ENCODE measurements at places on chromosomes 11 and 22.

GRCh38 chr11:36383195-36383594 lies 87.1 kb downstream of the PRR5L start:
- no peak for DNase-seq

- DNase-seq = peak; percentile 91
Observed at GRCh38 chr11:72040491-72041363, 39.6 kb downstream of the NUMA1 start.

GRCh38 chr11:121814962-121815361 lies 301.1 kb downstream of the BLID start:
- no peak for DNase-seq

DNA sequence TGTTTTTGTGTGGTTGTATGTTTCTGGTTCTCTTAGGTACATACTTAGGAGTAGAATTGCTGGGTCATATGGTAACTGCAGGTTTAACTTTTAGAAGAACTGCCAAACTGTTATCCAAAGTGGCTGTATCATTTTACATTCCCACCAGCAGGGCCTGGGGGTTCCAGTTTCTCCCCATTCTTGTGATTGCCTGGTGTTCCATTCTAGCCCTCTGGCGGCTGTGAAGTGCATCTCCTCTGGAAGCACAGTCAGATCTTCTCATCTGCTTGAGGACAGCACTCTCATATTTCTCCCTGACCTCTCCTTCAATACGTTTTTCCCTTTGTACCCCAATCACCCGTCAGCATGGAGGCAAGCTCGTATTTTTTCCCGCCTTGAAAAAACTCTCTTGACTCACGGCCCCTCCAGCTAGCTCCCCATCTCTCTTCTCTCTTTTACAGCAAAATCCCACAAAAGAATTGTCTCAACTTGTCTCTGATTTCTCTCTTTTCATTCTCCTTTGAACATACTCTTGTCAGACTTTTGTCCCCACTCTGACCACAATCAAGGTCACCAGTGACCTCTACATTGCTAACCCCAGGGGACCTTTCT lies 56.8 kb upstream of the THY1 start:
- DNase-seq = peak; percentile 57

DNA sequence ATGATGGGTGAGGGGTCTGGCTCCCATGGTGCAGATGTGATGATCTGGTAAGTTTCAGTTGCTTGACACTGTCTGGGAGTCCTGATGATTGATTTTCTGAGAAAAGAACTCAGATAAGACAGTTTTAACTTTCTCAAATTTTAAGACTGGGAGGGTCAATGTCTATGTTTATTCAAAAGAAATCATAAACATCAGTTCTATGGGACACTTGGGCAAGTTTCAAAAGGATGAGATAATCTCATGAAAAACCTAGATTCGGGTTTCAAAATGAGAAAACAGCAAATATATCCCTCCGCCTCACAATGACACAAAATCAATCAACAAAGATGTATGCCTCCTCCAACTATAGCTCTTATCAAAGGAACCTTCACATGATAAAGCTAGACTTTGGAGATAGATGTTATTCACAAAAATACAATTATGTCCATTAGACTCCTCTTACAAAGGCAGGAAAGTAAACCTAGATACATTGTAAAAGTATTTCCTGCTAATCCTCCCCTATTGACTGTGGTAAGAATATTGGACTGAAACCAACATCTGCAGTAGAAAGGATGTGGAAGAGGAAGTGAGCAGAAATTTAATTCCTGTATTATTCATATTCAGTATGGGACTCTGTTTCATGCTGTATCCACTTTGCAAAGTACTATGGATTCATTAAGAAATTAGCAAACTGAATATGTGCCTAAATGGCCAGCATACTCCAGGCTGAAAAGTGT lies 21.6 kb downstream of the SVIP start:
- DNase-seq = no peak

DNA sequence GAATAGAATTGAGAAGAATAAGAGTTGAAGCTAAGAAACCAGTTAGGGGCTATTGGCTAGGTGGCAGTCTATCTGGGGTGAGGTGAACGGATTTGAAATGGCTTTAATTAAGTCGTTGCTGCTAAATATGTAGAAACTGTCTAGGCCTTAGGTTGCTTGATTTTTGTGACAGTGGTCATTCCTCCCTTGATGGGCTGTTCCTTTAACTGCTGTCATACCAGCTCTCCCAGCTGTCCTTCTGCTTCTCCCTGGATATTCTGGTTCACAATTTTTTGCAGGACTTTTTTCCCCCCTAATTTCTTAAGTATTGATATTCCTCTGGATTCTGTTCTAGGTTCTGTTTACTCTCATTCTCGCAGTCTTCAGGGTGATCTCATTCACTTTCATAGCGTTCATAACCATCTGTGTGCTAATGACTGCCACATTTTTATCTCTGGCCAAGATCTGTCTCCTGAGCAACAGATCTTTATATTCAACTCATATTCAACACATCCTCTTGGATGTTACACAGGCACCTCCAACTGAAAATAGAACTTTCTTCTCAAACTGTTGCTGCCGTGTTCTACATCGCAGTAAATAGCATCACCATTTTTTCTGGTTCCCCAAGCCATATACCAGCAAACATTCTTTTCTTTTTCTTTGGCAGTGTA lies 134.1 kb downstream of the UVRAG start:
- no peak for DNase-seq

GRCh38 chr11:63560506-63561180 lies 2.5 kb downstream of the PLAAT2 start:
- no peak for DNase-seq

DNA sequence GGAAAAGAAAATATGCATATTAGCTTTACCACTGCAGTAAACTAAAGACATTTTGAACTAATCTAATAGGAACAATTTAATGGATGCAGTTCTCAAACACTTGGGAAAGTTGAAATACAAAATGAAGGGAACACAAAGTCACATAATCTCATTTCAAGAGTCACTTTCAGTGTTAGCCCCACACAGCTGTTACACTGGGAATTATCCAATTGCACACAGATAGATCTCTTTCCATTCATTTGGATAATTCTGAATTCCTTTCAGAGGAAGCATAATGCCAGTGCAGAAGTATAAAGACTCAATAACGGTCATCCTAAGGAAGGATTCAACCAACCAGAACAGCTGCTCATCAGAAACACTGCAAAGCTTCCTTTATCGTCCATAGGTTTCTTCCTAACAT lies 173.3 kb downstream of the GRIA4 start:
- no peak for DNase-seq

DNA sequence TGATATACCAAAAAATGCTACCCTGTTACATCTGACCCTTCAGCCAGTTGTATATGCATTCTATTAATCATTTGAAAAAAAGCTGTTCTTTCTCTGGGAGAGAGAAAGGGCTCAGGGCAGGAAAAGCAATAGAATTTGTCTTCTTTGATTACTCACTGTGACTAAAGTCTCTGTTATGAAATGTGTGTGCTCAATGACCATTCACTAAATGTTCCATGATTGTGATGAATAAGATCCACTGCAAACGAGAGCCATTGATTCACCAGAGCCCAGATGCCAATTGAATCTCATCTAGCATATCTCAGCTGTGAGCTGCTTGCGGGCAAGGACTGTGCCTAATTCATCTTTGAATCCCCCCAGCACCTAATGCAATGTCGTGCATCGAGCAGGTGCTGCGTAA lies 184.3 kb downstream of the OPCML start:
- DNase-seq = no peak

GRCh38 chr11:63768237-63769041 lies at the start of gene ZFTA:
ZFTA (minus strand) TSS chr11:63768775; CDS start chr11:63768622, 153 bp downstream.
- peak; percentile 87 for DNase-seq

DNA sequence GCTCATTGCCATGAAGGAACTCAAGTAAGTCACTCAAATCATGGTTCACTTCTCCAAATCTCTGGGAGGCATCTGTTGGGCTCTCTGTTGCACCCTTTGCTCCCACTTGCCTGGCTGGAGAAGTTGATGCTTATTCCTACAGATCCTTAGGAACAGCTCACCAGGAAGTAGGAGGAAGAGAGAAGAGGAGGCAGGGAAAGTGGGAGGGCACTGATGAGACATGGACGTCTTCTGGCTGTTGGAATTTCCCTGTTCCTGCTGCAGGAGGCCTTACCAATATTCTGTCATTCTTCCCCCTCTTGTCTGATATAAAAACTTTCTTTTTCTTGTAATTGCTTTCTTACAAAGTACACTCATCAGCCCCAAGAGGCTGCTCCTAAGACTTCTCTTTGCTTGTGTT lies 13.6 kb downstream of the POLR2F start:
- DNase-seq = no peak

Data from activated effector memory CD4-positive, alpha-beta T cell treated with anti-CD3 and anti-CD28 coated beads, Interleukin-2, amount 50 U/mL, for 16 hours (primary cell).